ENCODE measurements at places on chromosomes 5 and 9.
A peak's percentile ranks its signal among the peaks of the same experiment; 100 is the strongest.

- DNase-seq: no peak
- H3K4me1 ChIP-seq: peaks cover 24% of the 10 kb centered on the region
- no peaks in the 10 kb centered on the region for H3K27me3 ChIP-seq
Observed at GRCh38 chr9:78207319-78207718, 28.6 kb upstream of the CEP78 start.

DNA sequence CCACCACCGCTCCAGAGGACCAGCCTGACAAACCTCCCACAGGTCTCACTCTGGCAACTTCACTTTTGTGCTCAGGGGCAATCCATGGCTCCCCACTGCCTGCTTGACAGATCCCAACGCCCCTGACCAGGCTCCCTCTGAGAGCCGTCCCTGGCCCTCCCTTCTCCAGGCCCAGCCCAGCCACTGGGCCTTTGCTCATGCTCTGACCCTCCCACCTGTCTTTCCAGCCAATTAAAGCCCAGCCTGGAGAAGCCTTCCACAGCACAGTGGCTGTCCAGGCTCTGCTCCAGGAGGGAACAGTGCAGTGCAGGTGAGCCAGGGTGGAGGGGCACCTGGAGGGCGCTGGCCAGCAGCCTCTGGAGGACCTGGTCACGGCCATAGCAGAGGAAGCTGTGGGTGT, 3.3 kb downstream of the ENTPD2 start:
- no peak overlapping the region for H3K27ac ChIP-seq
- no peak overlapping the region for H3K4me3 ChIP-seq
- peaks cover 7% of the 10 kb centered on the region for H3K4me1 ChIP-seq
- H3K27me3 ChIP-seq: peaks cover 34% of the 10 kb centered on the region
- no peak for DNase-seq

DNA sequence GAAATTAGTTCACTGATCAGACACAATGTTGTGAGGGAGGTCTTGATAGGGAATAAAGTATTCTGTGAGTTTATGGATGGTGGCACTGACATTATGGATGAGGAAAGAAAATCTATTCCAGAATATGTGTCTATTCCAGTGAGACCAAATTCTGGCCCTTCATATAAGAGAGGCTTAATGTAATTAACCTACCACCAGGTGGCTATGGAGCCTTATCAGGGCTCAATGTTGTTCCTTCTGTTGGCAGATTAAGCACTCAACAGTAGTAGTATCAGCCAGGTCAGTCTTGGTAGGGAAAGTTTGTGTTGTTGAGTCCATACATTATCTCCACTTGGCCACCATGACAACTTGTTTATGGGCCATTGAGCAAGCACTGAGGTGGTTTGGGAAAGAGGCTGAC, 41.7 kb upstream of the BARX1 start:
- H3K4me3 ChIP-seq: no peak overlapping the region
- no peaks in the 10 kb centered on the region for H3K4me1 ChIP-seq
- peaks cover 2% of the 10 kb centered on the region for H3K27me3 ChIP-seq

DNA sequence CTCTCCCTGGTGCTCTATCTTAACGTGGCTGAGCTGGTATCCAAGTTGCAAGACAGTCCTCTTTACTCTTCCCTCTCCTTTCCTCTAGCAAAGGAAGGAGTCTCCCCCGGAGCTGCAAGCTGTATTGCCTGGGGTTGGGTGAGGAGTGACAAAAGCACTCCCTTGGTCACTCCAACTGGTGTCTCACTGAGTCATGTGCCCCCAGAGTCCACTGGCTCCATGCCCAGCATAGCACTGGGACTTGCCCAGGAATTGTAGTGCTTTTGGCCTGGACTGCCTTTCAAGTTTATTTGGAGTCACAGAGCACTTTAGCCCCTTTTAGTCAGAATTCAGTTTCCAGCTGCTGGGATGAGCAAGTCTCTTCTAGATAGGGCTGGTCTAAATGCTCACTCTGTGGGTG, 82.6 kb upstream of the FST start:
- H3K27ac ChIP-seq: no peak overlapping the region
- H3K4me1 ChIP-seq: no peaks in the 10 kb centered on the region
- H3K27me3 ChIP-seq: peaks cover 11% of the 10 kb centered on the region
- H3K36me3 ChIP-seq: no peaks in the 10 kb centered on the region

DNA sequence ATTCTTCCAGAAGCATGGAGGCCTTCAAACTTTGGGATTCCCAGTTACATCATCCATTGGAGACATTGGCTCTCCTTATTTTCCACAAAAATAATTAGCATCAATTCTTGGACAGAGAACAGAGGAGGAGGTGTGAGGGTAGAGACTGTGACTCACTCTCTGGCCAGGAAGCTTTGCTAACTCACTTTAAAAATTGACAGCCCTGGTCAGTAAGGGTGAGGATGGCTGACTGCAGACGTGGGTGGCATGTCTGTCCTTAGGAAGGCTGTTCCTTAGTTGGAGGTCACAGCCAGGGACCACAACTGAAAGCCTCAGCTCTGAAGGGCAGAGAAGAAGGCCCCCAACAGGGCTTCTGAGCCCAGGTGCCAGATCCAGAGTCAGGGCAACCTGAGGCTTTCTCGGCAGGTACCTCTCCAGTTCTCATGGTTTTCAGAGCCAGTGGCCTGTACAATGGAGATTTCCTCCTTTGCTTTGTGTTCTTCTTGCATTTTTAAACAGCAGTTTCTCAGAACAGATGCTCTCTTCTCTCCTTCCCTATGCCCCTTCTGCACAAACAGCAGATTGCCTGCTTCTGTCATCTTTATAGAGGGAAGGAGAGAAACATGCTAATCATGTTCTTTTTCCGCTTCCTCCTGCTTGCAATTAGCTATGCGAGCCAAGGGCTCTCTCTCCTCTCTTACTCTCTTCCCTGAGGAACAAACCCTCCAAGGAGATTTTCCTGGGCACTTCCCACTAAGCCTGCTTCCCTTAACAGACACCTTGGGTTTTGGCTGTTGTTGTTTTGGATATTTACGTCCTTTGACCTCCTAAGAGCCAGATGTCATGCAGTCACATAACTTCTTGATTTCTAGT, 92.5 kb upstream of the ZNF366 start:
- peaks cover 3% of the 10 kb centered on the region for H3K4me1 ChIP-seq
- H3K27me3 ChIP-seq: no peaks in the 10 kb centered on the region
- no peak overlapping the region for H3K4me3 ChIP-seq

- no peak for DNase-seq
- H3K4me1 ChIP-seq: no peaks in the 10 kb centered on the region
- peaks cover 19% of the 10 kb centered on the region for H3K27me3 ChIP-seq
Observed at GRCh38 chr9:22030101-22030598, 21.0 kb upstream of the CDKN2B start.

GRCh38 chr5:44387406-44387805, 1.8 kb downstream of the FGF10 start:
- DNase-seq: no peak
- H3K27me3 ChIP-seq: peaks cover 41% of the 10 kb centered on the region
- no peak overlapping the region for H3K27ac ChIP-seq
- no peaks in the 10 kb centered on the region for H3K36me3 ChIP-seq
- H3K4me3 ChIP-seq: no peak overlapping the region

- peaks cover 2% of the 10 kb centered on the region for H3K27me3 ChIP-seq
- no peak for DNase-seq
- H3K36me3 ChIP-seq: no peaks in the 10 kb centered on the region
- no peaks in the 10 kb centered on the region for H3K4me1 ChIP-seq
- no peak overlapping the region for H3K4me3 ChIP-seq
Observed at GRCh38 chr9:108569624-108570023, 286.2 kb downstream of the ACTL7B start.

GRCh38 chr9:137708590-137709284, 89.9 kb downstream of the EHMT1 start:
- peaks cover 20% of the 10 kb centered on the region for H3K36me3 ChIP-seq
- no peak overlapping the region for H3K4me3 ChIP-seq
- no peaks in the 10 kb centered on the region for H3K27me3 ChIP-seq

DNA sequence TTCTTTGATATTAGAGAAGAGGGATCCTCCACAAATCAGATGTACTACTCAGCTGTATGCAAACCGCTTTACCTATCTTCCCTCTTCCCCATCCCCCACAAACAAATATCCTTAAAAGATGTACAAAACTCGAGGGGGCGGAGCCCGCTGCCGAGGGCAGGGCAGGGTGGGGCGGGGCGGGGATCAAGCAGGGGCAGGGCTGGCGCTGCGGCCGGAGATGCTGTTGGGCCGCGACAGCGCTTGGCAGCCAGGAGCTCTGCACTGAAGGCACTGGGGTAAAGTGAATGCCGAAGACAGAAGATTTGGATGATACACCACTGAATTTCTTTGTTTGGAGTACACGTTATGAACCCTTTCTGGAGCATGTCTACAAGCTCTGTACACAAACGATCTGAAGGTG, 474.8 kb downstream of the CDH10 start:
- no peak overlapping the region for H3K27ac ChIP-seq
- H3K4me1 ChIP-seq: no peaks in the 10 kb centered on the region
- DNase-seq: no peak
- H3K36me3 ChIP-seq: no peaks in the 10 kb centered on the region

GRCh38 chr9:11872471-11872870, 820.7 kb upstream of the TYRP1 start:
- no peak for DNase-seq
- H3K4me3 ChIP-seq: no peak overlapping the region
- no peaks in the 10 kb centered on the region for H3K27me3 ChIP-seq
- H3K4me1 ChIP-seq: no peaks in the 10 kb centered on the region
- no peaks in the 10 kb centered on the region for H3K36me3 ChIP-seq

GRCh38 chr5:117082977-117083376, 508.4 kb upstream of the SEMA6A start:
- no peak overlapping the region for H3K27ac ChIP-seq
- DNase-seq: no peak
- H3K4me1 ChIP-seq: no peaks in the 10 kb centered on the region
- no peaks in the 10 kb centered on the region for H3K27me3 ChIP-seq
- H3K36me3 ChIP-seq: no peaks in the 10 kb centered on the region

GRCh38 chr9:136538599-136539426, 7.0 kb downstream of the NOTCH1 start:
- no peaks in the 10 kb centered on the region for H3K27me3 ChIP-seq
- H3K36me3 ChIP-seq: peaks cover 39% of the 10 kb centered on the region
- peak; percentile 93 for DNase-seq
- H3K4me3 ChIP-seq: peak overlapping the region; percentile 80

- no peak overlapping the region for H3K27ac ChIP-seq
- no peaks in the 10 kb centered on the region for H3K27me3 ChIP-seq
- no peak overlapping the region for H3K4me3 ChIP-seq
- no peak for DNase-seq
- peaks cover 3% of the 10 kb centered on the region for H3K4me1 ChIP-seq
Observed at GRCh38 chr5:134028496-134028895, 23.7 kb upstream of the VDAC1 start.

GRCh38 chr5:168699002-168699401, 119.8 kb upstream of the PANK3 start:
- no peaks in the 10 kb centered on the region for H3K4me1 ChIP-seq
- H3K27ac ChIP-seq: no peak overlapping the region
- no peak for DNase-seq
- H3K4me3 ChIP-seq: no peak overlapping the region

GRCh38 chr9:3189113-3189861, 336.5 kb downstream of the RFX3 start:
- H3K27me3 ChIP-seq: peaks cover 28% of the 10 kb centered on the region
- no peak overlapping the region for H3K27ac ChIP-seq
- DNase-seq: no peak
- no peak overlapping the region for H3K4me3 ChIP-seq
- H3K36me3 ChIP-seq: no peaks in the 10 kb centered on the region

- no peaks in the 10 kb centered on the region for H3K36me3 ChIP-seq
- H3K4me3 ChIP-seq: no peak overlapping the region
- H3K27me3 ChIP-seq: peaks cover 16% of the 10 kb centered on the region
- DNase-seq: no peak
- H3K27ac ChIP-seq: no peak overlapping the region
Observed at GRCh38 chr9:130290291-130291181, 25.0 kb downstream of the HMCN2 start.

DNA sequence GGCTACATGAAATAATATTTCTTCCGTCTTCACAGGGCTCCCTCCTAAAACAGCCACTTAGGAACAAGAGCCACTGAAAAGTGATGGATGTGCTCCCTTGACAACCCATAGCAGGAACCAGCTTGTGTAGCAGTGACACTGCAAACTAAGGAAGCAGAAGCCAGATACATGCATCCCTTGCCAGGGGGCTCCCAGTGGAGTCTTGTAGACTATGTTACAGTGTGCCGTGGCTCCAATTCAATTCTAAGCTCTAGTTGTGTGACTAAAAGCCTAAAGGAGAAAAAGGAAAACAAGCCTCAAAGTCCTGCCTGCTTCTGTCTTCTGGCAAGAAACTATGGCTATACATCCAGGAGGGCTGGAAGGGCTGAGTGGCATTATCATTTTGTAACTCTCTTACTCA, 12.2 kb upstream of the TAF1L start:
- no peaks in the 10 kb centered on the region for H3K36me3 ChIP-seq
- H3K4me3 ChIP-seq: no peak overlapping the region
- H3K4me1 ChIP-seq: no peaks in the 10 kb centered on the region
- H3K27me3 ChIP-seq: peaks cover 11% of the 10 kb centered on the region

GRCh38 chr5:173953528-173954090, 35.4 kb upstream of the C5orf47 start:
- no peaks in the 10 kb centered on the region for H3K4me1 ChIP-seq
- H3K36me3 ChIP-seq: peaks cover 12% of the 10 kb centered on the region
- no peaks in the 10 kb centered on the region for H3K27me3 ChIP-seq
- H3K4me3 ChIP-seq: no peak overlapping the region
- H3K27ac ChIP-seq: no peak overlapping the region

DNA sequence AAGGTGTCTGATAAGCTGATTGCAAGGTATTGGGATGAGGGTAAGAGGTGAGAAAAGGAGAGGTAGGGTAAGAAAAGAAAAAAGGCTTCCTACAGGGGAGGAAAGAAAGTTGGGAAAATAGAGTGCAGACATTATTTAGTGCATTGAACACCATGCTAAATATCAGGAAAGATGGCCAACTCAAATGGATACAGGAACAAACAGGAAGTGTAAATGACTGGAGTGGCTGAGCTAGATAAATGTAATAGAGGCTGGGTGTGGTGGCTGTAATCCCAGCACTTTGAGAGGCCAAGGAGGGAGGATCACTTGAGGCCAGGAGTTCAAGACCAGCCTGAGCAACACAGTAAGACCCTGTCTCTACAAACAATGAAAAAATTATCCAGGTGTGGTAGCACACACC, 32.2 kb downstream of the OTP start:
- peaks cover 44% of the 10 kb centered on the region for H3K27me3 ChIP-seq
- no peaks in the 10 kb centered on the region for H3K4me1 ChIP-seq
- no peaks in the 10 kb centered on the region for H3K36me3 ChIP-seq
- DNase-seq: no peak
- H3K27ac ChIP-seq: no peak overlapping the region

DNA sequence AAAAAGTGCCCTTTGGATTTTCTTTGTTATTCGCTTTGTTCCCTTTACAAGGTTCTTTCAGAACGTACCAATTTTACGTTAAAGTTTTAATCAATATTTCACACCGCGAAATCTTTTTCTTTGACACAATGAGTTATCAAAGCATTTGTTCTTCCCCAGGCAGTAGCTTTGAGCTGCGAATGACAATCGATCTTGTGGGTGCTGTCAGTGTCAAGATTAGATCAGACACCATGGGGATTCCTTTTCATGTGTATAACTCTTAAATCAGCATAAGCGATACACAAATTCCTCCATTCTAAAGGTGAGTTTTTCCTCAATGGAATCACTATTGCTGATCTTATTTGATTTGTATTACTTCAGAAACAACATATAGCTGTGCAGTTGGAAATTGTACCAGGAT, 145.5 kb downstream of the ST8SIA4 start:
- no peaks in the 10 kb centered on the region for H3K27me3 ChIP-seq

Data from activated naive CD4-positive, alpha-beta T cell treated with anti-CD3 and anti-CD28 coated beads for 36 hours (primary cell).